ENCODE measurements at places on chromosomes 5 and 9.

GRCh38 chr5:133247881-133248624 is 196.2 kb downstream of the HSPA4 start:
- no peak for DNase-seq

DNA sequence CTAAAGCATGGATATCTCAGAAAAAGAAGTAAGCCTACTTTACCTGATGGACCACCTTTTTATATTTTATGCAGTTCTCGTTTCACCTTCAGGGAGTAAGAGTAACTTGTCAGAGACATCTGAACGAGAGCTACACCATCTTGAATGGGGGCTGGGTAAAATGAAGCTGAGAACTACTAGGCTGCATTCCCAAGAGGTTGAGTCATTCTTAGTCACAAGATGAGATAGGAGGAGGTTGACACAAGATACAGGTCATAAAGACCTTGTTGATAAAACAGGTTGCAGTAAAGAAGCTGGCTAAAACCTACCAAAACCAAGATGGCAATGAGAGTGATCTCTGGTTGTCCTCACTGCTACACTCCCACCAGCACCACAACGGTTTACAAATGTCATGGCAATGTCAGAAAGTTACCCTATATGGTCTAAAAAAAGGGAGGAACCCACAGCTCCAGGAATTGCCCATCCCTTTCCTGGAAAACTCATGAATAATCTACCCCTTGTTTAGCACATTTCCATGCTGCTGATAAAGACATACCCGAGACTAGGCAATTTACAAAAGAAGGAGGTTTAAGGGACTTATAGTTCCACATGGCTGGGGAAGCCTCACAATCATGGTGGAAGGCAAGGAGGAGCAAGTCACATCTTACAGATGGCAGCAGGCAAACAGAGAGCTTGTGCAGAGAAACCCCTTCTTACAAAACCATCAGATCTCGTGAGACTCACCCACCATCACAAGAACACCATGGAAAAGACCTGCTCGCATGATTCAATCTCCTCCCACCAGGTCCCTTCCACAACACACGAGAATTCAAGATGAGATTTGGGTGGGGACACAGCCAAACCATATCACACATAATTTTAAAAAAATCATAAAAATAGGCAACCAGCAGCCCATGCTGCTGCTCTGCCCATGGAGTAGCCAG is 62.5 kb downstream of the GIN1 start:
- DNase-seq: no peak

- DNase-seq: no peak
Observed at GRCh38 chr5:138149530-138149929, 10.3 kb upstream of the NME5 start.

DNA sequence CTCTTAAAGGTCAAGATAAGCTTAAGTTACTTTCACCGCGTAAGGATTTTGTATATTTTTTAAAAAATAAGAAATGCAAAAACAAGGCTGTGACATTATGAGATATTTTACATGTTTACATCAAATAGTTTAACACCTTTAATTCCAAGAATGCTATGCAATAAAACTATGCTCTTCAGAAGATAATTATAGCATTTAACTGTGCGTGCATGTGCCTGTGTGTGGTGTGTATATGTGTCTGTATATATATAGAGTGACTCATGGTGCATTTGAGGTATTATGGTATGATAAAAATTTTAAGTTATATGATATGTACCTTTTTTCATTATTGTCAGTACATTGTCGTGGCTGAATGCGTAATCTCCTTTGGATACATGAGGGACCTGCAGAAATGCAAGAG is 539.3 kb downstream of the PDE4D start:
- DNase-seq: no peak

GRCh38 chr5:102611312-102611711 is 112.5 kb upstream of the SLCO6A1 start:
- no peak for DNase-seq

GRCh38 chr9:130154816-130155215 is 17.4 kb upstream of the NCS1 start:
- DNase-seq: no peak

- DNase-seq: no peak
Observed at GRCh38 chr5:129687941-129688340, 60.0 kb upstream of the MINAR2 start.

DNA sequence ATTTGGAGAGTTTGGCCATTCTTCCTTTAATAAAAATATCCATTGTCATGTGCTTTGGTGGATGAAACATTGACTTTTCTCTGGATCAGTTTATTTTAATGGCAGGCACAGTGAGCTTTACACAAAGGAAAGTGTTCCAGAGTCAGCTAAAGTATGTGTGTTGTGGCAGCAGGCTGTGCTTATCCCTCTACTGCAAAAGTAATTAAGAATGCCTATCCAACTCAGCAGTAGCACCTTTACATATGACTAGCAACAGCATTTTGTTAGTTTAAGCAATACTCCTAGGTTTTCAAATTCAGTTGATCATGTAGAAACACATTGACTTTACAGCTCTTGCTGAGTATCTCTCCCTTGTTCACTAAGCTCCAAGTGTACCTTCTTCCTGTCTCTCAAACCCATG is 730.5 kb upstream of the RGMB start:
- DNase-seq: no peak

GRCh38 chr5:58545912-58546311 is 37.0 kb upstream of the RAB3C start:
- no peak for DNase-seq

GRCh38 chr5:29588236-29588635 is 1605.2 kb upstream of the CDH6 start:
- no peak for DNase-seq

DNA sequence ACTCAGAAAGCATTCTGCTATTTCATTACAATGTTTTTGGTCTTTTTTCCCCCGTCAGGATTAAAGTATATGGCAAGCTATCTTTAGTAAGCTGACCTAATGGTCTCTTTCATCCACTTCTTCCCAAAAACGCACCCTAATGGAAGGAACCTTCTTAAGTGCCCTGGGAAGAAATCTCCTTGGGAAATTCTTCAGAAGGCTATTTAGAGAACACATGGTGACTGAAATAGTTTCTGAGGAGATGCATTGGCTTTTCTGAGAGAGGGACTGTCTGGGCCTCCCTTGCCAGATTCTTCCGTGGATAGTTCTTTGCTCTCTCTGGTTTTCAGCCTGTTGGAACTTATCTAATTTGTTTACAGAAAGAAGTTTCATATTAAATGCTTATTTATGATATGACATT is 524.1 kb upstream of the MEF2C start:
- no peak for DNase-seq

GRCh38 chr9:106284296-106284695 is 578.7 kb upstream of the ZNF462 start:
- no peak for DNase-seq
